ENCODE measurements at places on chromosomes 13 and 19.

DNA sequence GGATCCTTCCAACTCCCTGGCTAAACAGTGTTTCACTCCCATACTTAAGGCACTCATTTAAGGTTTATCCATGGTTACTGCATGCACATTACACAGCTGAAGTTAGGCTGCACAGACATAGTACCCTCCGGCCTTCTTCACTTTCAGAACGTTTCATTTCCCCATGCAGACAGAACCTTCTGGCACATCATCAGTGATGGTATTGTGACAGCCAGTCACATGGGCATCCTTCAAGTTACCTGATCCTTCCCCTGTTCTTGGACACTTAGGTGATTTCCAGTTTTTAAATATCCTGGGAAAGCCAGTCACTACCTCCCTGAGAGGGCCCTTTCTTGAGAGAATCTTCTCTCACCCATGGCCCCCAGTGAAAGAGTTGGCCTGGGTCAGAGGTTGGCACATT lies 9.1 kb downstream of the SMIM7 start:
- DNase-seq: no peak

DNA sequence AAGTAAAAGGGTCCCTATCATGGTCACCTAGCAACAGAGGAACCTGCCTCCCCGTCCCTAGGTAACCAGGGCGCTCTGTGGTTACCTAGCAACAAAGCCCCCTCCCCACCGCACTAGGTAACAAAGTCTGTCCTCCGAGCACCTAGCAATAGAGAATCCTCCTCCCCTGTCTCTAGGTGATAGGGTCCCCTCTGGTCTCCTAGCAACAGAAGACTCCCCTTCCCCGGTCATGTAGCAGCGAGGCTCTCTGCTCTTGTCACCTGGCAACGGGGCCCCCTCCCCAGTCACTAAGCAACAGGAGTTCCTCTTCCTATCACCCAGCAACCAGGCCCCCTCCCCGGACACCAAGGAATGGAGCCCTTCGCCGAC lies 307 bp downstream of the JOSD2 start:
- no peak for DNase-seq

- peak; percentile 17 for DNase-seq
Observed at GRCh38 chr13:93467175-93467574, 240.6 kb downstream of the GPC6 start.

GRCh38 chr13:104024416-104025170 lies 958.4 kb upstream of the SLC10A2 start:
- no peak for DNase-seq

GRCh38 chr19:32864318-32865007 lies 5.1 kb downstream of the SLC7A9 start:
- DNase-seq: no peak

GRCh38 chr19:48190288-48190884 lies 19.9 kb downstream of the ZSWIM9 start:
- DNase-seq: no peak

- DNase-seq: no peak
Observed at GRCh38 chr13:26433776-26434175, 123.7 kb upstream of the WASF3 start.

- DNase-seq: no peak
Observed at GRCh38 chr13:97979051-97979450, 25.6 kb downstream of the IPO5 start.

DNA sequence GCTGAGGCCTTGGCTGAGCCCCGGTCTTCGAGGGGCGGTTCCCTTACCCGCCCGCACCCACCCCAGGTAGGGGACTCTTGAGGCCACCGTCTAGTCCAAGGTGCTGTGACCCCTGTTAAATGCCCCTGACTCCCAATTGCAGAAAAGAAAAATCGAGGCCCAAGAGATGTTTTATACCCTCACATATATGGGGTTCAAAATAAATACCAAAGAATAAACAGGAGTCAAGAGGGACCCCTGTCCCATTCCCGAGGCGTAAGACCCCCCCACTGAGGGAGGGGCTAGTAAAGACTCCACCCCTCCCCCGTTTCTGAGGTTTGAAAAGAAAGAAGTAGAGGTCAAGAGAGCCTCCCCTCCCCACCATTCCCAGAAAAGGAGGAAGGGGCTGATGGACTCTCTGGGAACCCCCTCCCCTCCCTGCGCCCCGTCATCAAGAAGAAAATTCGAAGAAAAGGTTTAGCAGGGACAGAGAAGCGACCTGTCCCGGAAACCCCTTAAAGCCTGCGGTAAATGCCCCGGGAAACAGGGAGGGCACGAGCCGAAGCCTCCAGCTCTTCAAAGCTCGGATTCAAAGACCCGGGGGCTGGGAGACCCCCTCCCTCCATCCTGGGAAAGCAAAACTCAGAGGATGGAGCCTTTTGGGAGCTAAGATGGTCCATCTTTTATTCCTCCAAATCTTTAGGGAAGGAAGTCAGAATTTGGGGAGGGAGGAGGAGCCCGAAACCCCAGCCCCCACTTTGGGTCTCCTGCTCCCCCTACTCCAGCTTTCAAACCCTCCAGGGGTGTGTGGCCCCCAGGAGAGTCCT lies 755 bp upstream of the RAB3A start:
- DNase-seq: no peak

DNA sequence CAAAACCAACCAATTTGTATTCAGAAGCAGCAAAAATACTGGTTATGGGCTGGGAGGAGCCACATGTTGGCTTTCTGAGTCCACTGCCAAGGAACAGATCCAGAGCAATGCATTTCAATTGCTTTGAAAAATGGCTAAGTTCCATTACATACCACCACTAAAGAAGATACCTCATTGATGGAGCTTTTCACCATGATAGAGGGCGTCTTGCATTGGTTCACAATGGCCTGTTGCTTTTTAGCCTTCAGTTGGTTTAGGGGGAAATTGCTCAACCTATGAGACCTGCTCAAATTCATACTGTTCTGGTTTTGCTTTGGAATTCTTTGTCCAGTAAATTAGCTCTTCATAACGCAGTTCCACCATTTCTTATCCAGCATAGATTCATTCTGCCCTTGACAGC lies 21.2 kb upstream of the CPB2 start:
- no peak for DNase-seq

- no peak for DNase-seq
Observed at GRCh38 chr19:28152195-28152594, 1060.8 kb downstream of the UQCRFS1 start.

DNA sequence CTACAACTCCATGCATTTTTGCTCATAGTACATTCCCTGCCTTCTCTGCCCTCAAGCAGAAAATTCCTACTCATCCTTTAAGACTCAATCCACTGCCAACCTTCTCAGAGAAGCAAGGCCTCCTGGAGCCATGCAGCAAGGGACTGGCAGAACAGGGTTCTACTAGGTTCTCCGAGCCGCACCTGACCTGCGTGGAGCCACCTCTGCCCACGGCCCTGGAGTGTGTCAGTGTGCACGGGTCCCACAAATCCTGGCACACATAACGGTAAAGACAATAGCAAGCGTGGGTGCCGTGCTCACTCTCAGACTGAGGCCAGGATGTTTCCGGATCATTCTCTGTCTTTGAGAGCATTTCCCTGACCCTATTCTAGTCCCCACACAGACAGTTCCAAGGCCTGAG lies 30.0 kb downstream of the SOX1 start:
- no peak for DNase-seq

DNA sequence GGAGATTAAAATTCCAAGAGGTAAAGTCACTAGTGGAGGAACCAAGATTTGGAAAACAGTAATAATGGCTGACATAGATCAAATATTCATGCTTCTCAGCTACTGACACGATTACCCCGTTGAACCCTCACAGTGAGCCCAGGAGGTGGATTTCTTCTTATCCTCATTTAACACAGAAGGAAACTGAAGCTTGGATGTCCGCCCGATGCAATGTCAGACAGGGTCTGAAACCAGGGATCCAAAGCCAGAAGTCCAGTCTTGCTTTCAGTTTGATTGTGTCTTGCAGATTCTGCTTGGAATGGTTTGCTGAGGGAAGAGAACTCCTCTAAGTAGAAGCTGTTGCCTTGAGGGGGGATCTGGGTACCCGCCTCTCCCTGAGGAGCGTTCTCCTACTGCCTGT lies 404.7 kb downstream of the KCNRG start:
- DNase-seq: no peak

DNA sequence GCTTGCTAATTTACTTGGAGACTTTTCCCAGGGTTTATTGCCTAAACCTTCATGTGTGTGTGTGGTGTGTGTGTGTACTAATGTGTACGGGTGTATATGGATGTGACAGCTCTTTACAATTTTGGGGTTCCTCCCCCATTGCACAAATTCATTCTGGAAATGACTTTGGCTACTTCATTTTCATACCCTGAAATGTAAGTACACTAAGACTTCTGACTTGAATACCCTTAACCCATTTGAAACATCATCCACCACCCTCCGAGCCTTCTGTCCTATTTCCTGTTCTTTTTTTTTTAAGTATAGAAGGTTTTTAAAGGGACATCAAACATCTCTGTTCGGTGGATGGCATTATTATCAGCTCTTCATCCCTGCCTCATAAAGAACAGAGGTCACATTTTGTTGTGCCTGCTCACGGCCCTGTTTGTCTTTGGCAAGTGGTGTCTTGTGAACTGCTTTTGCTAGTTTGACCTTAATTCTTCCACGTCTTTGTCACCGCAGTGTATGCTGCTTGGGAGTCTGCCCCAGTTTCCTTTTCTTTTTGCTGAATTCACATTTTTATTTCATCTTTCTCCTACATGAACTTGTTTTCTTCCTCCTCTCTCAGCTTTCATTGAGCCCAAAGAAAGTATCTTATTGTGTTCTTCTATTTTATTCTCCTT lies 228.3 kb downstream of the FOXO1 start:
- DNase-seq: no peak

DNA sequence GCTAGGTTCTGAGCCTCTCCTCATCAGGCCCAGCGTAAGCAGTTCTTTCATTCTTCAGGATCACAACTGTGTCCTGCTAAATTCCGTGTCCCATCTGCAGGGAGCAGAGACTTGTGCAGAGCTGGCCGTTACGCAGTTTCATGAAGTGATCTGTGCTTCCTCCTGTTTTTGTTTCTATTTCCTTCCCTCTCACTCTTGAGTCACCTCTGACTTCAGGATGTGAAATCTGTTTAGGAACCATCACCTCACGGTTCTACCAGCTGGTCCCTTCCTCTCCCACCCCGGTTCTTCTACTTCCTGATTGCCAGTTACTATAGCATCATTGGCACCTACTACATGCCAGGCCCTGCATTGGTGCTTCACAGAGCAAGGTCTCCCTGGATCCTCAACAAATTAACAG lies 8.5 kb downstream of the MAU2 start:
- DNase-seq: no peak

GRCh38 chr13:44840131-44840530 lies 149.1 kb downstream of the NUFIP1 start:
- DNase-seq: no peak

- no peak for DNase-seq
Observed at GRCh38 chr13:71879129-71879535, 12.1 kb upstream of the DACH1 start.

- no peak for DNase-seq
Observed at GRCh38 chr13:43977911-43978310, 98.2 kb downstream of the LACC1 start.

GRCh38 chr13:112643759-112644459 lies 45.9 kb upstream of the ATP11A start:
- no peak for DNase-seq

GRCh38 chr19:55091126-55091910 lies 15.6 kb downstream of the EPS8L1 start:
- DNase-seq: no peak

GRCh38 chr19:1651568-1652291 lies 685 bp downstream of the TCF3 start:
- DNase-seq: no peak

- DNase-seq: no peak
Observed at GRCh38 chr19:14096272-14096992, 5.9 kb upstream of the SAMD1 start.

DNA sequence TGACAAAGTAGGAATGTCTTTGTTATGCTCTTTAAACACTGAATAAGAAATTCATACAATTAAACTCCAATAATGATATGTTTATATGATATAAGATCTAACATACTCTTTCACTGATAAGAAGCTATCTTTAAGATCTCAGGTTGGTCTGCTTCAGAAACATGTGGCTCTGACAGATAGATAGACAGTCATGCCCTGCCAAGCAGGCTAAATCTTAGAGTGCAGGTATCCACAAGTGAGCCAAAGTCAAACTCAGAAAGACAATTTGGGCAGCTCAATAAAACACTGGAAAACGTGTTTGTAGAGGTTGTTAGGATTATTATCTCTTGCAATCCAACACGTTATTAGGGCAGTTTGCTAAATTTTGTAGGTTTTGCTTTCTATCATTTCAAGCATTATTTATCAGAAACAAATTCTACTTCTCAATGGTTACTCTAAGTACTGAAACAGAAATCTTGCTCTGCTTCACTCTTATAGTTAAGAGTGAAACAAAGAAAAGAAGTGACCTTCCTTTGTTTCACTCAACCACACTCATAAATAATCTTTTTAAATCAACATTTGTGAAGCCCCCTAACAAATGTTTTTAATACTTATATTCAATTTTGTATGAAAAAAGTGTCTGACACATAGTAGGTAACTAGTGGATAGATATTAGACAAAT lies 1255.6 kb downstream of the DIAPH3 start:
- no peak for DNase-seq

DNA sequence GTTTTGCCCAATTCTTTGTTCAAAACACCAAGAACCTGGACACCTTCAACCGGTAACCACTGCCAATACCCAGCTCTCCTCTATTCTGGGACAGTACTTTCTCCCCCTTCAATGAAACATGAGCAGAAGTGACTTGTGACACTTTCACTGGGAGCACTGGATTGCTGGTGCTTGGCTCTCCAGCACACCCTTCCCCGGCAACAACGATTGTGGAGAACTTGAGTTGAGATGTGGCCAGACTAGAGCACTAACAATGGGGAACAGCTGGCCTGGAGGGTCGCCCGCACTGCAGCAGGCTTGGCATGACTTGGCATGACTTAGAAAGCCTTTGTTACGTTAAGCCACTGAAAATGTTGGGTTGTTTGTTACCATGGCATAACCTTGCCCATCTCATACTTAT lies 7.5 kb upstream of the B3GLCT start:
- DNase-seq: no peak

DNA sequence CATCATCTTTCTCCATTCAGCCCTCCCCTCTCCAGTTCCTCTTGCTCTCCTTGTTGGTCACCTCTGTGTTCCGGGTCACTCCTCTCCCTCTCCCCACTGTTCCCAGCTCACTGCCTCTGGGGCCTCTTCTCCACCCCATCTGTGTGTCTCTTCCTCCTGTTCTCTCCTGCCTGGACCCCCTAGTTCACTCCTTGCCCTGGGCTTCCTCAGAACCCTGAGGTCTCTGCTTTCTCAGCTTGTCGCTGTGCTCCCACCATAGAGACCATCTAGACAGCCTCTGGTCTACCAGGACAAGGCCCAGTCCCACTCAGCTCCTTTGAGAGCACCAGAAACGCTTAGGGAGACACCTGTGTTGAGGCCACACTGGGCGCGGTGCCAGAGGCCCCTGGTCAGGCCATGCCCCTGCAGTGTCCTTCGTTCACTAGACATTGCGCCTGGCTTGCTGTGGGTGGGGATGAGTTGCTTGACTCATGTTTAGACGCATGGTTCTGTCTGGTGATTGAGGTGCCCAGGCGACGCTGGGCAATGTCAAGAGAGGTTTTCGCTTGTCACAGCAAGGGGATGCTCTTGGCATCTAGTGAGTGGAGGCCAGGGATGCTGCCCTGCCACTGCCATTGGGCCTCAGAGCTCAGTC lies 4.8 kb downstream of the LENG9 start:
- no peak for DNase-seq
